Tongue (tissue), 3 donors: ENCODE measurements at places on chromosomes 1 and 21. TPM values are rescaled to one million over a fixed set of nuclear protein-coding genes. Genes with fewer than 3 reads are reported as not detected.

MSH4 gene
- 0.51 TPM for total RNA-seq

MYOG gene
- total RNA-seq, result 256 TPM

MIER1 gene
- 34.5 TPM for total RNA-seq

NECTIN4 gene
- total RNA-seq, result 18.0 TPM

INSRR gene
- total RNA-seq, result 0.21 TPM

SFN gene
- 66.7 TPM for total RNA-seq

RCAN3 gene
- total RNA-seq, result 7.6 TPM

OR10J1 gene
- not detected for total RNA-seq

IFNLR1 gene
- 0.62 TPM for total RNA-seq

GBP4 gene
- total RNA-seq, result 4.1 TPM

SPRR1B gene
- total RNA-seq, result 1.3 TPM

RGS5 gene
- total RNA-seq, result 35.8 TPM

TSPAN2 gene
- 14.0 TPM for total RNA-seq

FCRL4 gene
- total RNA-seq, result not detected
